ENCODE measurements at places on chromosomes 1 and 21.

DNA sequence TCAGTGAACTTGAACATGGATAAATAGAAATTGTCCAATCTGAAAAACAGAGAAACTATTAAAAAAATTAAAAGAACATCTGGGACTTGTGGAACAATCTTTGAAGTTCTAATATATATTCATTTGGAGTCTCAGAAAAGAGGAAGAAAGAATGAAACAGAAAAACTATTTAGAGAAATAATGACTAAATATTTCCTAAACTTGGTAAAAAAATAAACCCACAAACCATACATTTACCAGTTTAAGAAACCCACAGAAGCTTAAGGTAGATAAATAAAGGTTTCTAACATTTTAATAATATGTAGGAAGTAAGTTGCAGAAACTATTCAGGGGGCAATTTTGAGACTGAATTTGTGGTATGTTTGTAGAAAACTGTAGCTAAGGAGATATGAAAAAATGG is 437.8 kb downstream of the PTBP2 start:
- DNase-seq, result no peak

GRCh38 chr1:23611601-23612327 is 52.5 kb upstream of the ID3 start:
- no peak for DNase-seq

DNA sequence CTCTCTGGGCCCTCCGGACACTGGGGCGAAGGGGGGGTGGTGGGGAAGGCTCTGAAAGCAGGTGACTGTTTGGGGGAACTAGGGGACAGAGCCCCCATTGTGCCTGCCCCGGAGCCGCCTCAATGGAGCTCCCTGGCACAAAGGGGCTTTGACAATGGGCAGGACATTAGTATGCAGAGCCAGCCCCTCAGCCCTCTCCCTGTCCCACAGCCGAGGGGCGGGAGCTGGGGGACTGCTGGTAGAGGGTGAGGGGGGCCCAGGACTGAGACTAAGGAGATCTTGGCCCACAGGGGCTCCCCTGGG is 7.8 kb downstream of the KCNJ10 start:
- DNase-seq, result no peak

DNA sequence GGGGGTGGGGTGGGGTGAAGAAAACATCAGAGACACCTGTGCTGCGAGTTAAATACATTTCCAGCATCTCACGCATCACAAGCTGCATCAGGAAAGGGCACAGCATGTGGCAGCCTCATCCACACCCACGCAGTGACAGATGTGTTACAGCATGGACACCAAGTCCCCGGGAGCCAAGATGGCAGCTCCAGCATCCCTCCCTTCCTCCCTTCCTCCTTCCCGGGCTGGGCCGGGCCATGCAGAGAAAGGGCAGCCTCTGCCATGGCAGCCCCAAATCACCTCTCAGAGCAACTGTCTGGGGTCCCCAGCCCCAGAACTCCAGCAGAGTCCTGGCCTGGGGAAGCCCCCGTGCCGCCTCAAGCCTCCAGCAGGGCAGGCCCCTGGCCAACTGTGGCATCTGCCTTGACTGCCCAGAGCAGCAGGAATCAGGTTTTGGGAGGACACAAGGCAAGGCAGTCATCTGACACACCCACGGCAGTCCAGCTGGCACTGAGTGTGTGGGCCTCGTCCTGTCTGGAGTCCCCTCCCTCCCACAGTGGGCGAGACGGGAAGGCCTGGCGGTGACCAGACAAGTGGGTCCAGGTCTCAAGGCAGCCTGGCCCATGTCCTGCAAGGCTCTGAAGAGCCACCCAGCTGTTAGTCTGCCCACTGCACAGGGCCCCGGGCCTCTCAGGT is 6.2 kb downstream of the SMIM1 start:
- no peak for DNase-seq

DNA sequence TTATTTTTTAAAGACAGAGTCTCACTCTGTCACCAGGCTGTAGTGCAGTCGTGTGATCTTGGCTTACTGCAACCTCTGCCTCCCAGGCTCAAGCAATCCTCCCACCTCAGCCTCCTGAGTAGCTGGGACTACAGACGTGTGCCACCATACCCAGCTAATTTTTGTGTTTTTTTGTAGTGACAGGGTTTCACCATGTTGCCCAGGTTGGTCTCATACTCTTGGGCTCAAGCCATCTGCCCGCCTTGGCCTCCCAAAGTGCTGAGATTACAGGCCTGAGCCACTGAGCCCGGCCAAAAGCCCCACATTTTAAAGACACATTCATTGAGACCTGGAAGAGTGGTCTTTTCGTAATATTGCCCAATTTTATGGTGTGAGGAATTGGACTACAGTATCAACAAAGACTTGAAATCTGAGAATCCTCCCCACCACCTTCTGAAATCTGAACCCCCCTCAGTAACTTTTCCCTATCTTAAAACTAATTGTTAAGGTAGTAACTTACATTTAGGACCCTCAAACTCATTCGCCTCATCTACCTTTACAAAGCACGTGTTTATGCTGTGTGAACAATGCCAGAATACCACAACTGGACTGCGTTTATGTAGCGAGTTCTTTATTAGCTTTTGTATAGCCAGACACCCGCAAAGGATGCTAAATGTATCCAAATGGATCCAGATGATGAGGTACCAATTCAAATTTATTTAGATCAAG is 2.7 kb downstream of the ERRFI1 start:
- DNase-seq, result no peak

DNA sequence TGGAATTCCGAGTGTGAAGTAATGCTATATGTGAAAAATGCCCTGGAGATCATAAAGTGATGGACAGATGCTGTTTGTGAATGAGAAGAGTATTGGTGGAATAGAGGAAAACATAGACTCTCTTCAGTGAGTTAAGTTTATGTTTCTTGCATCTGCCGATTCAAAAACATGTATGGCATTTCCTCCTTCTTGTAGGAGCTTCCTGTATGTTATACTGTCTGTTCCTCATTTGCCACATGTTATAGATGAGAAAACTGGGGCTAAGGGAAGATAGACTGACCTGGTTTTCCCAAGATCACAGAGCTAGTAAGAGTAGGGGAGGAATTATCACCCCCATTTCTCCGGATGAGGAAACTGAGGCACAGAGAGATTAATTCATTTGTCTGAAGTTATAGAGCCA is 41.1 kb upstream of the IL20 start:
- no peak for DNase-seq

GRCh38 chr1:116545359-116545705 is 25.5 kb downstream of the CD58 start:
- no peak for DNase-seq

GRCh38 chr1:117060441-117061317 is 553 bp downstream of the TTF2 start:
- DNase-seq, result peak; percentile 62

GRCh38 chr1:108209456-108210108 is 9.4 kb upstream of the SLC25A24 start:
- DNase-seq, result no peak

DNA sequence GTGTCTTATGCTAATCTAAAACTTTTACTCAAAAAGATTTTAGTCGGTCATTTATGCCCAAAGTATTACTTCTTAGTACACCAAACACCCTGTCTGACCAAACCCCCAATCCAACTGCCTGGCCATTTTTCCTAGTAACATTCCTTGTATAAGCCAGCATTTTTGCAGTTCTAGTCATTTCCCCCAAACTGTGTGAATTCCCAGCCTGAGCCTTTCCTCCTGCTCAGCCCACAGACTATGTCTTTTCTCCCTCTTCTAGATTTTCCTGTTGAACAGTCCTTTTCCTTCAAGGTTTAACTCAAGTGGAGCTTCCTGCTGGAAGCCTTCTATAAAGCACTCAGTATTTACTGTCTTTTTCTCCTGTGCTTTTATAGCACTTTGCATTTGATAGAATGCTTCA is 843.8 kb downstream of the USP25 start:
- no peak for DNase-seq

DNA sequence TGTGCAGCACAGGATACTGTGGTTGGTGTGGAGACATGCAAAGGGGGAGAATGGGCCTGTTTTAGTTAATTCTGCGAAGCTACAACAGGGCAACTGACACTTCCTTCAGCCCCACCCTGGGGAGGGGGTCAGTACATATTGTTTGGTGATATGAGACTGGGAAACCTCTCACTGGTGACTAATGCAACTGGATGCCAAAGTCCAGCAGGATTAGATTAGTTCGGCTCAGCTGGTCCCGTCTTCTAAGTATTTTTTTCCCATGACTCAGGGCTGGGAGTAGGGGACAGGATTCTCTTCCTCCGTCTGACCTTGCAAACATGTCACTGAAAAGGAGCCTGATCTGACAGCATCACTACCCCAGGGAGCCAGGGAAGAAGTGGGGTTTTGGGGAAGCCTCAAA is 43.0 kb downstream of the PLXNA2 start:
- no peak for DNase-seq

DNA sequence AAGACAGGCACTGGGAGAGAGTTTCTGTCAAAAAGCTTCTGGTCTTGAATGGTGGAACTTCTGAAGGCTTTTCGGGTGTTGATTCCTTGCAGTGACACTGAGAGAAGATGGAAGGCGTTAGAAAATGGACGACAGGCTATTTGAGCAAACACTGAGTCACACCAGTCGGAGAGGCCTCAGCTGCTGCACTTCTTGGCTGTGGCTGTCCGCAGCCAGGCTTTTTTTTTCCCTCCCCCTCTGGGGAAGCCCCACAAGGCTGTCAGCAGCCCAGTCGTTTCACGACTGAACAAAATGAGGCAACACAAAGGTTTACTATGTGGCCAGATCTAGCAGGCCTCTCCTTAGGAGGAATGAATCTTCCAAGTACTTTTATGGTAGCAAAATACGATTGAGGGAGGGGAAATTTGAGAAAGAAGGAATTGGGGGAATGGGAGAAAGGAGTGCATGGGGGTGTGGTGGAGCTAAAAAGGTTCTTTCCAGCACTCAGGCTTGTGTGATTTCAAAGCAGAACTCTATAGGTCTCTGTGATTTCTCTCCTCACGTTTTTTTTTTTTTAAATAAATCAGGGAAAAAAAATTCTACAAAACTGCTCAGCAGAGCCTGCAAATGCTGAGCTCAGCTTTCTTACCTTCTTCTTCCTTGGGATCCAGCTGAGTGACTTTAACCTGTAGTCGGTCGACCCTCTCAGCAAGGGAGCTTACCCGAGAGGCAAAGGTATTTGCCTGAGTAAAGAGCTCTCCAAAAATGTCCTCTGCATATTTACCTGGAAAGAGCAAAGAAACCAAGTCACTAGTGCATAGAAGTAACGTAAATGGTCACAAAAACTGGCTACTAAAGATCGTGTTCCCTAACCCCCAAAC is 26.1 kb downstream of the GPR3 start:
- no peak for DNase-seq

DNA sequence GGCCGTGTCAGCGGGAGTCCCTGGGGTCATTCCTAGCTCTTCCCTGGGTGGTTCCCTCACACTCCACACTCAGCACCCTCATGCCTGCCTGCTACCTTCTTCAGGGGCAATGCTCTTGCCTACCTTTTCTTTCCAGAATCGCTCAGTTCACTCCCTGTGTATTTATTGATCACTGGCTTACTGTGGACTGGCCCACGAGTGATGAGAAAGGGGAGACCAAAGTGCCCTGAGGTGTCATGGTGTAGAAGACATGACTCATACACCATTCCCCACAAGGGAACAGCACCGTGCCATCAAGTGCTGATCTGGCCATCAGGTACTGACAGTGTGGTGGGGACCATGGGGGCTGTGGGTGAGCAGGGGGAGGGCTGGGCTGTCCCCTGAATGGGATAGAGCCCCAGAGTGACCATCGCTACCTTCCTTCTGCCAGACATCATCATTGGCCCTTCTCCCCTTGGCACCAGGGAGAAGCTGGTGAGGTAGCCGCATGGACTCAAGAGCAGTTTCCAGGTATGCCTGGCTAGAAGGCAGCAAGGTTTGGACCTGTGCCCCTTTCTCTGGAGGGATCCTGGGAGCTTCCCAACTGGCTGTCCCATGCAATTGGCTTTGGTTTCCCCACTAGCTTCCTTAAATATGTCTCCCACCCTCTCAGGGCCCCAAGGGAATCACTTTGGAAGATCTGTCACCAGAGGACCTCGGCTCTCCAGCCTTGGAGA is 17.2 kb upstream of the LRRN2 start:
- no peak for DNase-seq

DNA sequence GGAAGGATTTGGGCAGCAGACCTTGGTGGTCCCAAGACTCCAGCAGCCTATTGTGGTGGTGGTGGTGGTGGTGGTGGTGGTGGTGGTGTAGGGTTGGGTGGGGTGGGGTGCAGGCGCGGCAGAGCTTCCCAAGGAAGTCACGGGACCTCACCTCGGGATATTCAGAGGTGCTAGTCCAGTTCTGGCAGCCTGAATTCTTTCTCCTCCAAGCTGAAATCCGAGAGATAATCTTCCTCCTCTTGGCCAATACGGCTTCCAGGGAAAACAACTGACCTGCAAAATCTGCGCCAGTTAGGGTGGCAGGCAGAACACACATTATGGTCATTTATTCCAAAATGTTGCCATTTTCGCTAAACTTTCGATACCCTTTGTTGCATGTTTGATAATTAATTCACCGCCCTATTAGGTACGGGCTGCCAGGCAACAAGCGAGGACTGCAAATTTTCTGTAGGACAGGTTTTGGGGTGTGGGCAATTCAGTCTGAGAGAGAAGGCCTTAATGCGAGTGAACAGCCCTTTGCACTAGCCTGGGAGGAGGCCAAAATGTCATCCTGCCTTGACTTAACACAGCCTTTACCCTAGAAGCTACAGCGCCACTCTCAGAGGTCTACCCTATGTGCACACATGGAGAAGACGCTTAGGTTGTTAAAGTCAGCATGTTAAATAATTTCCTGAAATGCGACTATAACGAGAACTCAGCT is 33.2 kb upstream of the BSDC1 start:
- DNase-seq, result no peak

- DNase-seq, result no peak
Measured at GRCh38 chr1:64004451-64005025, 198.9 kb upstream of the UBE2U start.

DNA sequence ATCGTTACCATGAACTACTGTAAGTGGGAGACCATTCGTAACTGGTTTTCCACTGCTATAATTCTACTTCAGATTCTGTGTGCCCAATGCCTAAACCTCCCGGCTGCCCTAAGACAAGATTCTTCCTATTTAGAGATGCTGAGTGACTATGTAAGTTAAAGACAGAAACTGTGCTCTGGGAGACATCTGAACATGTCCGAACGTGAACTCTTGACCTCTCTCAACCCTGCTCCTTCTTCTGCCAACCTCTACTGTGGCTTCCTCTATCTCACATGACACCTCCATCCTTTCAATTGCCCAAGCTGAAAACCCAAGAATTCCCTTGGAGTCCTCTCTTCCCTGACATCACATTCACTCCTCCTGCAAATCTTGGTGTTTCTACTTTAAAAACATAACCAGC is 182.9 kb downstream of the AKT3 start:
- no peak for DNase-seq

- no peak for DNase-seq
Measured at GRCh38 chr1:31373897-31374486, 1.1 kb upstream of the FABP3 start.

GRCh38 chr1:109255097-109255651 is 5.8 kb downstream of the CELSR2 start:
- DNase-seq, result no peak

- no peak for DNase-seq
Measured at GRCh38 chr1:248388426-248388825, 12.9 kb downstream of the OR2T6 start.

All from HEK293T (cell line).